CD4-positive, alpha-beta T cell treated with Interleukin-17A for 1 hour (primary cell): ENCODE measurements at places on chromosomes 3 and 15.

DNA sequence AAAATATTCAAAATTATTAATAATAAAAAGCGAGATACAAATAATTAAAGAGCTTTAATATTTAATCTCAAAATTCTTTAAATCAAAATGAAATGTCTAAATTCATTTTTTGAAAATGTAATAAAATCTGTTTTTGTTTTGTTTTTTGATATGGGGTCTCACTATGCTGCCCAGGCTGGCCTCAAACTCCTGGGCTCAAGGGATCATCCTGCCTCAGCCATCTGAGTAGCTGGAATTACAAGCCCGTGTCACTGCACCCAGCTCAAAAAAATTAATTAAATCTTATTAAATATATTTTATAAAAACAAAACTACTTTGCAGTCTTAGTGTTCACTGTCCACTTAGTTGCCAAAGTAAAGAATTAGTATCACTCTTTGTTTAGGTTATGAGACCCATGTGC lies 38.4 kb downstream of the FAH start:
- DNase-seq, result no peak

DNA sequence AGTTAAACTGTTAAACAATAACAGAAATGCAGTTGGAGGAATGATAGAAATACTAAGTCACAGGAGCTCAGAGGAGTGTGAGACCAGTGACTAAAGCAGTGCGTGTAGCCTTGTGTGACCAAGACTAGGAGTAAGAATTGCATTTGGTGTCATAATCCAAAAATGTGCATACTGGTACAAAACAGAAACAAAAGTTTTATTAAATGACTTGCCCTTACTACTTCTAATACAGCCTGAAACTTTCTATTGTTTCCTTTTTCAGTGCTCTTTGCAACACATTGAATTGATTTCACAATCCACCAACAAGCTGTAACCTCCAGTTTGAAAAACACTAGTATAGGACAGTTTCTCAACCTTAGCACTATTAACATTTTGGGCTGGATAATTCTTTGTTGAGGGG lies 17.1 kb downstream of the SNX1 start:
- DNase-seq, result no peak

DNA sequence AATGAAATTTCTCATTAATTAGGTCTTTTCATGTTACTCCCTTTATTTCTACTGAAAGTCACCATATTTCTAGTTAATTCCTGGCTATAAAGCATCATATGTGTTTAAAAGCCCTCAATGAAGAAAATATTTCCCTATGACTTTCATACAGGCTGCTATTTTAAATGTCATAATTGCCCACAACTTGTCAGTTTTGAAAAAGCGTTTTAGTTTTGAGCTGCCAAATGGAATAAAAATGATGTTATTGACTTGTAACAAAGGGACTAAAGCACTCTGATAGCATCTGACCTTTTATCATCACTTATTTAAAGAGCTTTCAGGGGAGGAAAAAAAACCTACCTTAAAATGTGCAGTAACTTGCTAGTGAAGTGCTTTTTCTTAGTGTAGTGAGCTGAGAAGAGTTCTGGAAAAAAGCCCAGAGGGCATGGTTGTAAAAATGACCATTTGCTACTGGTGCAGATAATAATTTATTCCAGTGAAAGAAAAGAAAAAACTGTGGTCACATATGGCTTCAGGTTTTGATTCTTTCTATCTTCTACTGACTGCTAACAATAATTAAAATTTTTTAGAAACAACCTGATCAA lies 877.2 kb downstream of the CADM2 start:
- no peak for DNase-seq

- DNase-seq, result no peak
Observed at GRCh38 chr3:47096959-47097358, 67.0 kb downstream of the SETD2 start.

- DNase-seq, result no peak
Observed at GRCh38 chr15:91807122-91807521, 46.4 kb upstream of the SLCO3A1 start.

GRCh38 chr3:29203851-29204250 lies 77.0 kb upstream of the RBMS3 start:
- DNase-seq, result no peak

GRCh38 chr3:3689601-3690375 lies 109.4 kb upstream of the LRRN1 start:
- no peak for DNase-seq

DNA sequence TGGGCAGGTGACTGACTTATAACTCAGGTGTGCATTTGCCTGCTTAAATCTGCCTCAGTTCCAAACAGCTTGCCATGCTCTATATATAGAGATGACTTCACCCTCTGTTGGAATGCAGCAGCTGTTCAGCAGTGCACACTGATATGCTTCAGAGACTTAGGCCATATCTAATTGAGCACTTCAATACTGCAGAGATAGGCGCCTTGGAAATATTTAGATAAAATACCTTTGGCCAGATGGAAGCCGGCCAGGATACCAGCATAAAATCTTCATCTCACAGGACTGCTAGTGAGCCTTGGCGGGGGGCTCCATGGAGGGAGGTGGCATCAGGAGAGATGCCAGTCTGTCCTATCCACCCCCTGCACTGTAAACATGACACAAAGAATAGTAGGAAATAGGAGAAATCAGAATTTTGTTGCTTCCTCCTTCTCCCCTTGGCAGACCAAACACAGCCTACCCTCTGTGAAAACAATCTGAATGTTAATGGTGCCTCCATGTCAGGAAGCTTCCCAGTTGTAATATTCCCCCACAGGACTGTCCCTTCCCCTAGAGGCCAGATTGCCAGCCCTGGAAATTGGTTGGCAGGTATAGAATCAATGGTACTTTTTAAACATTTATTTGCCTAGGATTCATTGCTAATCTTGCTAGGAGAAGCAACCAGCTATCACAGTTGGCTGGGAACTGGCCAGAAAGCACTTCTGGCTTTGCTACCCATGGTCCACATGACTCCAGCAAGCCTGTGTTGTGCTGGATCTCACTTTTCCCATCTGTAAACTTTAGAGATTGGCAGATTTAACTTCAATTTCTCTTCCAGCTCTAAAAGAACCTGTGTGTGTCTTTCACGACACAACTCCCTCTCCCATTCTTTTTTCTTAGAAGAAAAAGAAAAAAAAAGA lies 215.5 kb upstream of the KCNMB2 start:
- DNase-seq, result no peak

- no peak for DNase-seq
Observed at GRCh38 chr15:51494411-51495314, 127.9 kb downstream of the DMXL2 start.

DNA sequence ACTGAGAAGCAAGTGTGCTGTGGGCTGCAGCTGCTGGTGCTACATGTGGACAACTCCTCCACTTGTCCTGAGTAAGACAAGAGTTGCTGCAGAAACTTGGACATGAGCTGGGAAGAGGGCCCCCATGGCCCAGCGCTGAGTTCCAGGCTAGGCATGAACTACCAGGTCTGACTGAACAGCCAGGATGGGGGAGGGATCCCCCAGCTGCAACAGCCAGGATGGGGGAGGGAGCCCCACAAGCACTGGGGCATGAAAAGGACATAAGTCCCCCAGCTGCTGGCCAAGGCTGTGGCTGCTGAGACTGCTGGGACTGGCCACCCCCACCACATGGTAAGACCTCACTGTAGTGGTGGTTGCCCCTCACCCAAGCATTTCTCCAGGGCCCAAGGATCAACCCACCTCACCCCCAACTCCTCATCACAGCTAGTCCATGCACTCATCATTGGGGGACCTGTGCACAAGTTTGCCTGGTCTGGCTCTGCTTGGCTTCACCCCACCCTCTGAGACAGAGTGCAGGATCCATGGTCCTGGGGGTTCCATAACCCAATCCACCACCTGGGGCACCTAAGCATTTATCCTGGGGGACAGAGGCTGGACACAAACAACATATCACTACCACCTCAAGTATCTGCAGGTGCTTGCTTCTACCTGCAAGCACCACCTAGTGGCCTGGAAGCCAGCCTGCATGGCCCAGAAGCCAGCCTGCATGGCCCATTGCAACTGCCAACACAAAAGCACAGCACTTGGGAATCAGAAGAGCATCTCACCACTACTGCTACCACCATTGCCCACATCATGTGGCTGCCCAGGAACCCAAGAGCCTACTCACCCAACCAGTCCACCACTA lies 84.5 kb upstream of the STT3B start:
- DNase-seq, result peak; percentile 44

DNA sequence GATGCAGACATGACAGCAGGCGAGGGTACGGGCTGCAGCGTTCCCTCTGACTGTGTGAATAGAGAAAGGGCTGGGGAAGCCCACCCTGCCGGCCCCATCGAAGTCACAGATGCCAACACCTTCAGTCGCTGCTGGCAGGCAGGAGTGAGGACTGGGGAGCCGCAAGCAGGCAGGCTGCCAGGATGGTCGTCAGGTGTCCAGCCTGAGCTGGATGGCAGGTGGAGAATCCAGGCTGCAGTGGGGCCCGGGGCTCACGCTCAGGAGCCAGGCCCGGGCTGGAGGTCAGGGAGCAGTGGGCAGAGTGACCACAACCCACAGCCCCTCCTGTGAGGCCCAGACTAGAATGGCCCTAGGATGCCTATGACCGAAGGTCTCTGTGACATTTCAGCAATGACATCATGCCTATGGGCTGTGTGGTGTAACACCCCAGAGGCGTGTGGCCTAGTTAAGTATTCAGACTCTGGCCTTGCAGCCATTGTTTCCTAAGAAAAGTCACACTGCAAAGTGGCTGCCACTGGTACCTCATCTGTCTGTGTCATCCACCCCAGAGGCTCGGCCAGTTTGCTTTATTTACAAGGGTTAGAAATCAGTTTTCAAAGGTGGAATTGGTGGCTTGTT lies 15.7 kb downstream of the PRR23E start:
- DNase-seq, result no peak

GRCh38 chr3:12405432-12406272 lies 78.6 kb upstream of the TSEN2 start:
- no peak for DNase-seq

GRCh38 chr3:16069149-16069922 lies 105.1 kb upstream of the GALNT15 start:
- no peak for DNase-seq

DNA sequence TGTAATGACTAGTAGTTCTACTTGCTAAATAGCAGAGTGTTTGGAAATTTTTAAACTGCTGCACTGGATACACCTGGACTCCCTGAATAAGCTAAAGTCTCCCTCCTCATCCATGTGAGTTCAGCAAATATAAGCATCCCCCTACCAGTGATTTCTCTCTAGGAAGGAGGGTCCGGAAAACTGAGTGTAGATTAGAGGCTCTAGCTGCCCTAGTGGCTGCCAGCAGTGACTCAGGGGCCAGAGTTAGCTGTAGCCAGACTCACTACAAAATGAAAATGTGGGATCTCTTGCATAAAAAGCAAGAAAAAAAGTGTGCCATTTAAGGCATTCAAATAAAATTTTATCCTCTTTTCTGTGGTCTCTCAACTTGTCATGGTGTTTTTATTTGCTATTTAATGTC lies 485.0 kb upstream of the ATP11B start:
- DNase-seq, result no peak

DNA sequence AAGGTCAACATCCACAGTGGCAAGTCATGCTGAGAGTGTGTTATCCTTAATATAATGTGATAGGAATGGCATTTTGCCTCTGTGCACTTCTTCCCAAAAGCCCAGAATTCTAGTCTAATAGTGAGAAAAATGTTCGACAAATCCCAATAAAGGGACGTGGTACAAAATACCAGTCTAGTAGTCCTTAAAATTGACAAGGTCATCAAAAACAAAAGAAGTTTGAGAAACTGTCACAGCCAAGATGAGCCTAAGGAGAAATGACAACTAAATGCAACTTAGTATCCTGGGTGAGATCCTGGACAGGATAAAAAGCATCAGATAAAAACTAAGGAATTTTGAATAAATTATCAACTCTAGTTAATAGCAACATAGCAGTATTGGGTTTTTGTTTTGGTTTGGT lies 14.4 kb upstream of the ATP13A4 start:
- DNase-seq, result no peak

GRCh38 chr3:167650459-167650858 lies 3.3 kb downstream of the WDR49 start:
- DNase-seq, result no peak

DNA sequence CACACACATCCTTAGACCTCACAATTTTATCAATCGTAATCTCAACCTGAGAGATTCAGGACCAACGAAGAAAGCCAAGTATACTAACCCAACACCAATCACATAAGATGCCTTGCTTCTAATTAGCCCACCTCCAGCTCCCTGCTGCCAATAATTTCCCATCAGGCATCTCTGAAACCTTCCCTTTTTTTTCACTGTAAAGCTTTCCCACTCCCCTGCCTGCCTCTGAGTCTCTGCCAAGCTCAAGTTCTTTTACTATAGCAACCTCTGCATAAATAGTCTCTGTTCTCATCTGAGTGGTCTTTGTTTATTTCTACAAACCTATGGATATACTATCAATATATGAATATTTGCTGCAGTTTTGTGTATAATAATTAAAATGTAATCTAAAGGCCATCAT lies 86.5 kb downstream of the PIK3CB start:
- no peak for DNase-seq

DNA sequence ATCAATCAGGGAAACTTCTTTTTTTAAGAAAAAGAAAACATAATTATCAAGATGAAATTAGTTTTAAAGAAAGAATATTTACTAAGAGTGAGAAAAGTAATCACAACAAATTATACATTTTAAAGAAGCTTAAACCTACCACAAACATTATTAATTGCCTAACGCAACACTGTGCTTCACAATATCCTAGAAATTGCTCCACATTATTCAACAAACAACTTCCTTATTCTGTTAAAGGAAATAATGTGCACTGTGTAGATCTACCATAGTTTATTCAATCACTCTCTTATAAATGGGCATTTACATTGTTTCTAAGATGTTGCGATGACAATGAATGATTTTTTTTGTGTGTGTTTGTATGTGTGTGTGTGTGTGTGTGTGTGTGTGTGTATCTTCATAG lies 525.9 kb upstream of the KCNMB2 start:
- no peak for DNase-seq

- no peak for DNase-seq
Observed at GRCh38 chr3:49170744-49171118, 667 bp upstream of the KLHDC8B start.

DNA sequence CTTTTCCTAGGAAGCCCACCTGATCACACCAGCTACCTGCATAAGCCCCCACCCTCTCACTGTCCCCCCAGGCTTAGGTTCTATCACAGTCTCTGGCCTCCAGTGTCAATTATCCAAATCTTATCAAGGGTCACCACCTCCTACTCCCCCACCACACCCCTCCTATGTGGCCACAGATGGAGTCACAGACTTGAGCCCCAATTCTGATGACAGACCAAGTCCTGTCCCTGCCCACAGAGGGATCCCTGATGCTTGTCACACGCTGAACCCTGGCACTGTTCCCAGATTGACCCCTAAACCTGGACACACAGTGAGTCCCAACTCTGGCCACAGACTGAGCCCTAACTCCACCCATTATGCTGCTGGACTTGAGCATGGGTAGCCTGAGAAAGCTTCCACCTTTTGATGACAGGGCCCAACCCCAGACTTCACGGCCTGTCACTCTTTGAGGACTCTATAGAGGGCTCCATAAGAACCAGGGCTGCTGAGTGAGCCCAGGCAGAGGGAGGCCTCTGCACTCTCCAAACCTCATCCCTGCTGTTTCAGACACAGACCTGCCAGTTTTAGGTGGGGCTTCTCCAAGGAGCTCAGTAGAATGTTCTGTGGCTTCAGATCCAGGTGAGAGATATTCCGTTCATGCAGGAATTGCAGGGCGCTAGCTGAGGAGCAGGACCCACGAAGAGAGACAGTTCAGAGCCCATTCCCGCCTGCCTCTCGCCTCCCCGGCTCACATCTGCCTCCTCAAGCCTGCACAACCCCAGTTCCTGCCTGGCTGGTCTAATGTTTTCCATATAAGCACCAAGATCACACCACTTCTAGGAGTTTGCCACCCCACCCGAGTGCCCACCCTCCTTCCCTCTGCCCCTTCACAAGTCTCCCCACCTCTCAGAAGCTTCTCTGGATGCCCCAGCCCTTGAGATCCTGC lies 1.8 kb downstream of the ULK3 start:
- DNase-seq, result no peak

GRCh38 chr3:183288117-183288516 lies 35.1 kb downstream of the B3GNT5 start:
- DNase-seq, result no peak
